Activated CD4-positive, CD25-positive, alpha-beta regulatory T cell treated with anti-CD3 and anti-CD28 coated beads, Interleukin-2, amount 50 U/mL, for 16 hours (primary cell): ENCODE measurements at places on chromosomes 12 and 14.

DNA sequence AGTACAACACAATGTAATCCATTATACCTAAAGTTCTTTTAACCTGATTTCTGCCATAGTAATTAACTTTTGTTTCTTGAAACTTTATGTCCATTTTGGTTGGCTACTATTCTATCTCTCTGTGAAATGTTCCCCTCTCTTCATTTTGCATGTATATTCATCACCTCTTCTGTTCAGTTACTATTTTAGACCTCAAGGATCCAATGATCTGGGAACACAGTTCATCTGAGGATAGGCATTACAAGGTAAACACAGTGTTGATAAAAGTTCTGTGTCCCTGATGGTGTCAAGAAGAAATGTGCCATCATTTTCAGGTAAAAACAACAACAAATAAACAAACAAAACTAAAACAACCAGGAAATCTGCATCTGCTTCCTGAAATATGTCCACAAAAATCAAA, 102.2 kb upstream of the IFNG-AS1 start:
- no peak for DNase-seq

- DNase-seq = no peak
Observed at GRCh38 chr12:26556916-26557315, 276.1 kb downstream of the ITPR2 start.

DNA sequence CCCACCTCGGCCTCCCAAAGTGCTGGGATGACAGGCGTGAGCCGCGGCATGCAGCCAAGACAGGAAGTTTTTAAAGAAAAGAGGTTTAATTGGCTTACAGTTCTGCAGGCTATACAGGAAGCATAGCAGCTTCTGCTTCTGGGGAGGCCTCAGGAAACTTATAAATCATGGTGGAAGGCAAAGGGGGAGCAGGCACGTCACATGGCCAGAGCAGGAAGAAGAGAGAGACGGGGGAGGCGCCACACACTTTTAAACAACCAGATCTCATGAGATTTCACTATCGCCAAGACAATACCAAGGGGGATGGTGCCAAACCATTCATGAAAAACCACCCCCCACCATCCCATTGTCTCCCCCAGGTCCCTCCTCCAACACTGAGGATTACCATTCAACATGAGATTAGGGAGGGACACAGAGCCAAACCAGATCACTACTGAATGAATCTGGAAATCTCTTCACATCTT, 14.1 kb downstream of the CCDC63 start:
- no peak for DNase-seq

DNA sequence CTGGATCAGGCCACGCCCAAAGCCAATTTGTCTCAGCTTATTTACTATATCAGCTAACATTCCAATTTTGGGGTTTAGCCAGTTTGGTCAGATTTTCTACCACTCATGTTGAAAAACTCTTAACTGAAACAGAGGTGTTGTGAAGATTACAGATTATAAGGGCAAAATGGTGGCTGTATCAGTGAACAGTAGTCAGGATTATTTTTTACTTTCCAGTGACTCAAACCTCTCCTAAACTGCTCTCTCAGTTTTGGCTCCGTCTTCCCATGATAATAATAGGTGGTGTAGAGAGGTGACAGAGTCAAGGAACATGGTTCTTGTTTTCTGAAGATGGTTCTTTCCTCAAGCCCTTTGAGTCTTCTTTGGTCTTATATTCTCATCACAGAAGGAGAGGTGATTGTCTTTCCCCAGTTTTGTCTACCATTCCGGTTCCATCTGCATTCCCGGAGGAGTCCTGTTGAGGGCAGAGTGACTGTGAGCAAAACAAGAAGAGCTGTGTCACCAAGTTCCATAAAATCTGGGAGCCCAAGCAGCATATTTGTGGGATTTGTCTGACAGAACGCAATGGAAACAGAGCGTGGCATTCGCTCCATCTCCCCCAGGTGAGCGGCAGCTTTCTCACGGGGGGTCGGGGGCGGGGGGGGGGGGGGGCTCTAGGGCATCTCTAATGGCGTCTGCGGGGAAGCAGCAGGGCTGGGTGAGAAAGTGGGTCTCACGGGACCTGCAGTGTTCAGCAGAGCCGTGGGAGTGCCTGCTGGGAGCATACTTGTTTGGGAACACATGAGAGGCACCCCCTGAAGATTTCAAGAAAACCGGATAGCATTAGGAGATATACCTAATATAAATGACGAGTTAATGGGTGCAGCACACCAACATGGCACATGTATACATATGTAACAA, 59.1 kb downstream of the TBC1D30 start:
- no peak for DNase-seq

GRCh38 chr14:71432334-71433110, 499.7 kb upstream of the RGS6 start:
- DNase-seq = no peak

DNA sequence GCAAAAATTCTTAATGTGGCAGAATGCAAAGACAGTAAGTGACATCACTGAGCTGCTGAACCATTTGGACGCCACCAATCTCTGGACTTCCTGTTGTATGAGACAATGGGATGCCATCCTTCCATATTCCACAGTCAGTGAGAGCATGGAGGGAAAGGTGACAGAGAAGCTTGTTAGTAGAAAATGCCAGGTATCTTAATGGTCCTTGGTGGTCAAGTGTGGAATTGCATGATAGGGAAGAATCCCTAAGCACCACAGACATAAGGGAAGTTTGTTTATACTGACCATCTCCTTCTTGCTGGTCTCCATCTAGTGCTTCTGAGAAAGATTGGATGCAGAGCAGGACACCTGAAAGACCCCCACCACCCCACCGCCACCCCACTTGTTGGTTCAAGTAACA, 1410.0 kb upstream of the TMEM132C start:
- DNase-seq = no peak

GRCh38 chr14:94112513-94113063, 2.1 kb downstream of the IFI27 start:
- no peak for DNase-seq

DNA sequence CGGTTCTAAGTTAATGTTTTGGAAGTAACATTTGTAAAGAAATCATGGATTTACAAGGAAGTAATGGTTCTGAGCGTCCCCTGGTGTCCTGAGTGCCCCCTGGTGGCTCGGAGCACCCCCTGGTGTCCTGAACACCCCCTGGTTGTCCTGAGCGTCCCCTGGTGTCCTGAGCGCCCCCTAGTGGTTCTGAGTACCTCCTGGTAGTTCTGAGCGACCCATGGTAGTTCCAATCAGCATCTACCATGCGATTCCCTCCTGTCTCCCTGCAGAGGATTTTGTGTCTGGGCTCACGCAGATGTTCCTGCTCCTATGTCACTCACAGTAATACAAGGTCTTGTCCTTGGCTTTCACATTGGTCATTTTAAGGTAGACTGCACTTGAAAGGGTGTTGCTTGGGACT, 1352.9 kb downstream of the TMEM121 start:
- DNase-seq = no peak

DNA sequence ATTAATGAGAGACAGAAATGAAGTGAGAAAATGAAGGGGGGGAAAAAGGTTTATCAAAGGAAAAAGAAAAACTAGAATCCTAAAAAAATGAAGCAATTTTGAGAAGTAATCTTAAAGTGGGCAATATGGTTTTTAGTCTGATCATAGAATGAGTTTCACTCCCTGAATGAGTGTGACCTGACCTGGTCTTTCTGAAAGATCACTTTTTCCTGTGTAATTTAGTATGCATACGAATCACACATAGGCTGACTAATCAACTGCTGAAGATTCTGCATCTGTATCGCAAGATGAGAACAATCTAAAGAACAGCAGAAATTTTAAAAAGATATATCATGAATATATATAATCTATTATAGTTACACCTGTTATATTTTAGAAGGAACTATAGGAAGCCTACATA, 11.3 kb downstream of the GNPTAB start:
- DNase-seq = no peak

DNA sequence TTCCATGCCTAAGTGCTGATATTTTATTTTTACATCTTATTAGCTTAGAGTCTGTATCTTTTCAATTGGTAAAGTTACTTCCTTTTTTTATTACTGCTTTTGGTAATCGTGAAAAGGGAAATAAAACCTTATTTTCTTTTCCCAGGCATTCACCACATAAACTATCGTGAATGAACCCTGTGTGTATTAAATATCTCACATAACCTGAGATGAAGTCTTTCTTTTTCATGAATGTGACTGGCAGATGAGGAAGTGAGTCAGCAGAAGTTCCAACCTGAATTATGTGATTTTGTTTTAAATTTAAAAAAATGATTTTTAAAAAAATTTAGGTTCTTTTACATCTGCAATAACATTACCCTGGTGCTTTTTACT, 26.0 kb downstream of the MYBPC1 start:
- DNase-seq = no peak

- no peak for DNase-seq
Observed at GRCh38 chr12:15411842-15412241, 89.5 kb downstream of the PTPRO start.

DNA sequence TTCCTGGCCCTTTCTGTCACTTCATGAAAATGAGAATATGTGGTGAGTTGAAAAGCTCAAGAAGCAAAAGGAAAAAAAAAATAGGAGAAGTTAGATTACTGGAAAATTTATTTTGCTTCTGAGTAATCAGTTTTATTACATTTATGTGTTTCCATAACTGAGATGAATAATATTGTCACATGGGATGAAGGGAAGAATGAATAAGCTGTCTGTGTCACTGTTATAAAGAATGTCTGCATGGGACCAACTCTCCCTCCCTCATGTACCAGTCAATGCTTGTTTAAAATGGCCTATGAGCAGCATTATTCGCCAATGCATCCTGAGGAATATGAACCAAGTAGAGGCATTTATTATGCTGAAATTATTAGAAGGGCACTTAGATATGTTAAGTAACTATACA, 246.3 kb downstream of the PRKD1 start:
- no peak for DNase-seq

- DNase-seq = no peak
Observed at GRCh38 chr12:116456330-116457082, 102.7 kb upstream of the MAP1LC3B2 start.

DNA sequence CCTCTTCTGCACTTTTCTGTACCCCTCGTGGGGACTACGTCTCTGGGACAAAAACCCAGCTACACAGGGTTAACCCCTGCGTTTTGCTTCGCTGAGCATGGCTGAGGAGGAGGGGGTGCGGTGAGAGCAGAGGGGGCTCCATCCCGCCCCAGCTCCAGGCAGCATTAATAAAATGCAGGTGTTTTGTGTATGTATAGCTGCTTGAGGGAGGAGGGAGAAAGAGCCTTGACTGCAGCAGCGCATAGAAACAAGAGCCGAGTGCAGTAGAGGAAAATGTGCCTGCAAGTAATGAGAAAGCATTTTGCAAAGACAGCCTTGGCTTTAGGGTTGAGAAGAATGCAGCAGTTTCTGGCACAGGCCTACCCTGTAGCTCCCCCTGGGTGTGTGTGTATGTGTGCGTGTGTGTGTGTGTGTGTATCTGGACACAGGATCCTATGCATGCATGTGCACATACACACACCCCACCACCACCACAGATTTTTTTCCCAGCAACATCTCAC, 103.9 kb downstream of the ZFP36L1 start:
- DNase-seq = no peak

GRCh38 chr12:49649445-49649844, 26.1 kb downstream of the PRPF40B start:
- no peak for DNase-seq

DNA sequence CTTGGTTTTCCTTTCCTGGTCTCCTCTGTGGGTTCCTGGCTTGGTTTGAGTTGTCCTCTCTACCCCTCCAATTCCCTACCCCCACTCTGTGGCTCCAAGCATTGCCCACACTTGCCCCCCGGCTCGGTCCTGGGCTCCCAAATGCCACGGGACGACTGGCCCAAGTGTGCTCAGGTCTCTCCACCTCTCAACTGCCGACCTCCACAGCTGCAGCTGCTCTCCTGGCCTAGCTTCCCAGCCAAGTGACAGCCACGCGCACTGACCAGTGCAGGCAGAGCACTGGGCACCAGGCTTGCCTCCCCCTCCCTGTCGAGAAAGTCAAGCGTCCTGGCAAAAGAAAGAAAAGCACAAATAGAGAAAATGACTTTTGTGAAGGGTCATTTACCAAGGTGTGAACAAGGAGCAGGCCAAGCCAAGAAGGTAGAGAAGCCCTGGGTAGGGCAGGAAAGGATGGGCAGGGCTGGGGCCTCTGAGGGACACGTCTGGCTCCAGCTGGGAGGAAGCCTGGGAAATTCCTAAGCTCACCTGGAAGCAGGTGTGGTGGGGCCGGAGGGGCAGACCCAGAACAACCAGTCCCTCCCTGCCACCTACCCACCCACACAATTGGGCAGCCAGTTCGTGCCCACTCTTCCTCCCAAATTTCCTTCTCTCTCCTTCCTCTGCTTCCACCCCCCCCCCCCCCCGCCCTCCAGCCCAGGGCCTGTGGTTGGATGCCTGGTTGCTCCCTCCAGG, 1.8 kb upstream of the CEP170B start:
- no peak for DNase-seq

DNA sequence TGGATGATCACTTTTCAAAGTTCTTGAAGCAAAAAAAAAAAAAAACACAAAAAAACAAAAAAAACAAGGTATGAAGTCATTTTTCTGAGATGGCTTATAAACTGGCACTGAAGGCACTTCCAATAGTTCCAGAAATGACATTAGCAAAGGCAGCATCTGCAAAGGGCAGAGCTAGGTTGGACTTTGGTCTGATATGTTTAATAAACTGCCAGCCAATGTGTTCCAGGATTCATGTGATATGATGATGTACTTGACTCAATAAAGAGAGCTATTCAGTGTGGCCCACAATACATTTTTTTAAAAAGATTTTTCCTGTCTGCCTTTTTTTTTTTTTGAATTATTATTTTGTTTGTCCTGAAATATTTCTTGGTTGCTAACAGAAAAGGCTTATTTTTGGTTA, 79.6 kb downstream of the VRK1 start:
- no peak for DNase-seq

GRCh38 chr14:55800156-55800785, 220.3 kb downstream of the KTN1 start:
- DNase-seq = no peak

DNA sequence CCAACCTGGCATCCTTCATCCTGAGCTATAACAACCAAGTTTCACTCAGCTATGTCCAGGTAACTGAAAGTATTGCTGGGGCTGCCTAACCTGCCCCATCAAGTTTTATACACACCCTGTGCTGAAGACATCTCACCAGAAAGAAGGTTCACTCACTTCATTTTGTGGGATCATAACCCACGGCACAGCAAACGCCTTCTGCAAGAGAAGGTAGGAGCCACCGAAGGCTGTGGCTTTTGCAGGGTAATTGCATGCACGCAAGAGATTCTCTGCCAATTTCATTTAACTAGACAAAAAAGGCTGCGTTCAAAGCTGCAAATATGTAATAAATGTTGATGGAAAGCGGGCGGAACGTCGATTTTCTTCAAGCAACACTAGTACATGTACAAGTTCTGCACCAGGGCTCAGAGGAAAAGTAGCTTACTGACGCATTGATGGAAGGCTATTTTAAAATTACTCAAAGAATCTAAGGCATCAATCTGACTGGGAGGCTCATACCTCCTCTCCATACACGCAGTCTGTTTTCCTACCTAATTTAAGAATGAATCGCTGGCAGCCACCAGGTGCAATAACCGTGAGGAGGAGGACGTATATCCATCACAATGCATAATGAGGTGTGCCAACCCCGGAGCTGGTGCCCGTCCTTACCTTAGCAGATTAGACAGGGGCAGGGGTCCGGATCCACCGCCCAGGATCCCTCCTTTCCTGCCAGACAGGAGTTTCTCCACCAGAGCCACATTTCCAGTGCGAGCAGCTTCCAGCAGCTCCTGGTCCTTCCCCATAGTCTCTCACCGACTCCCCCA, 1.1 kb downstream of the ANKS1B start:
- no peak for DNase-seq
